ENCODE measurements at places on chromosomes 6 and 20.

GRCh38 chr6:128569732-128570679 is 49.6 kb upstream of the PTPRK start:
- DNase-seq: no peak

DNA sequence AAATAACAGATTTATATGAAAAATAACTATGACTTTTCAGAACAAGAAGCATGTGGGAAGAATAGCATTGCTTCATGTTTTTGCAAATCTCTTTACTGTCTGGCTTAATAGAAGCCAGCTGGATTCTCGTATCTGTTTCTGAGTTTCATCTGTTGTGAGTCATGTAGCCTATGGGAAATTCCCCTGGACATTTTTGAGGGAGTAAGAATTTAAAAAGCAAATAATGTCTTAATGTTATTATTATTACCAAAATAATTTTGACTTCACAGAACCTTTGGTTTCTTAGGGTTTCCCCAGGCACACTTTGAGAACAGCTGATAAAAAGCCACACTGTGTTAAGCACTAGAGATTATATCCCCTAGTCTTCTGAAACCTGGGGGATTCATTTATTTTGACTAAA is 75.8 kb downstream of the SYCP2L start:
- DNase-seq: no peak

- no peak for DNase-seq
Measured at GRCh38 chr6:33728438-33728837, 16.9 kb upstream of the UQCC2 start.

- no peak for DNase-seq
Measured at GRCh38 chr20:9499126-9499899, 15.1 kb upstream of the LAMP5 start.

All from DMS153 (cell line).